ENCODE measurements at places on chromosomes 12 and 14.

- no peak for DNase-seq
These were observed 43.1 kb downstream of the DNAH10 start for GRCh38 chr12:123805173-123805572.

DNA sequence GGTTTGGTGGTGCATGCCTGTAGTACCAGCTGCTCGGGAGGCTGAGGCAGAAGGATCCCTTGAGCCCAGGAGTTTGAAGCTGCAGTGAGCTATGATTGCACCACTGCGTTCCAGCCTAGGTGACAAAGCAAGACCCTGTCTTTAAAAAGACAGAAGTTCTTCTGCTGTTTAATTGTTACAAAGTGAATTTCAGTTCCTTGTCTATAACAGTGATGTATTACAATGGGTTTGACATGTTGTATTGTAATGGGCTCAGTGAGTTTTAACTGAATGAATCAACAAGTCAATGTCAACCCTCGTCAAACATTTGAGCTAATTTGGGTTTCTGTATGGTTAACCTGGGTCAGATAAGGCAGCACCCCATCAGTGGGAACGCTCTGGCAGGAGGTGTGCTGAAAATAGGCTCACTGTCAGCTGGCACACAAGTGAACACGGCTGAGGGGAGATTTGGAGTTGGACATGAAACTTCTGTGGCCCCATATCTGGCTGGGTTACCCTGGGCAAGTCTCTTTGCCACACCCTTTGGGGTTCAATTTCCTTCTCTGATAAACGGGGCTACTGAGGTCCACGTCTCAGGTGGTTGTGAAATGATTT lies 14.0 kb upstream of the TRPV4 start:
- DNase-seq, result no peak

GRCh38 chr12:24838531-24838950 lies 110.4 kb downstream of the BCAT1 start:
- DNase-seq, result no peak

DNA sequence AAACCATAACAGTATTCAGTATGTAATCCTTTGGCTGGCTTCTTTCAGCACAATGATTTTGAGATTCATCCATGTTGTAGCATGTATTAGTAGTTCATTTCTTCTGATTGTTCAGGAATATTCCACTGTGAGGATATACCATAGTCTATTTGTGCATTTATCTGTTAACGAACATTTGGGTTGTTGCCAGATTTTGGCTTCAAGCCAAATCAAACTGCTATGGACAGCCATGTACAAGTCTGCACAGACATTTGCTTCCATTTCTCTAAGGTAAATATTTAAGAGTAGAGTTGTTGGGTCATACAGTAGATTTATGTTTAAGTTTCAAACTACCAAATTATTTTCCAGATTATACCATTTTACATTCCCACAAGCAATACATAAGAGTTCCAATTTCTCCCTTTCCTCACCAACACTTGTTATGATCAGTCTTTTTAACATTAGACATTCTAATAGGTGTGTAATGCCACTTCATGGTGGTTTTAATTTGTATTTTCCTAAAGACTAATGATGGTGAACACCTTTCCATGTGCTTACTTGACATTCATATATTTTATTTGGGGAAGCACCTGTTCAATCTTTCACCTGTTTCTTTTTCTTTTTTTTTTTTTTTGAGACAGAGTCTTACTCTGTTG lies 56.6 kb downstream of the ZFYVE21 start:
- DNase-seq, result no peak

DNA sequence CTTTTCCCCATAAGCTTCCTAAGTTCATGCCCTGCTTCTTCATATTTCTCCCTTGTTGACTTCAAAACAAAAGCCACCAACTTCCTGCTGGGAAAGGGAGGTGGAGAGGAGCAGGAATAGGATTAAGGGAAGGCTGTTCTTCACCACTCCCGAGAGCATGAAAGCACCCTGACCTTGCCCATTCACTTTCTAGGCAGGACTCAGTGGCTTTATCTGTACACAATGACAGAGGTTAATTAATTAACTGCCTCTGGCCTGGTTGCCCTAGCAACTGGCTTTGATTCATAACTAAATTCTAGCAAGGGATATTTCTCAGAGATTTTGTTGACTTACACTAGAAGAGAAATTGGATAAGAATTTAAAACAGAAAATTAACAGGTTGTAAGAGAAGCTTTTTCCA lies 396.8 kb downstream of the RPS29 start:
- no peak for DNase-seq

DNA sequence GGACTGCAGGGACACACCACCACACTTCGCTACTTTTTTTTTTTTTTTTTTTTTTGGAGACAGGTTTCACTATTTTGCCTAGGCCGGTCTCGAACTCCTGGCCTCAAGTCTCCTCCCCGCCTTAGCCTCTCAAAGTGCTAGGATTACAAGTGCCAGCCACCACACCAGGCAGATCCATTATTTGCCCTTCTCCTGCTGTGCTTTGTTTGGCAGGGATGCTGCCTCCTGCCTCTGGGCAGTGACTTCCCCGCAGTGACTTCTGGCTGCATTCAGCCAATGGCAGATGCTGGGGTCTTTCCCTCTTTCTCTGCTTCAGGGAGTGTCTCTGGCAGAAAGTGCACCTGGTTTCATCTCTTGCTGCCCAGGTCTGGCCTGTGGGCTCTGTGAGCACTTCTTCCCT lies 6.7 kb upstream of the MORN3 start:
- no peak for DNase-seq

DNA sequence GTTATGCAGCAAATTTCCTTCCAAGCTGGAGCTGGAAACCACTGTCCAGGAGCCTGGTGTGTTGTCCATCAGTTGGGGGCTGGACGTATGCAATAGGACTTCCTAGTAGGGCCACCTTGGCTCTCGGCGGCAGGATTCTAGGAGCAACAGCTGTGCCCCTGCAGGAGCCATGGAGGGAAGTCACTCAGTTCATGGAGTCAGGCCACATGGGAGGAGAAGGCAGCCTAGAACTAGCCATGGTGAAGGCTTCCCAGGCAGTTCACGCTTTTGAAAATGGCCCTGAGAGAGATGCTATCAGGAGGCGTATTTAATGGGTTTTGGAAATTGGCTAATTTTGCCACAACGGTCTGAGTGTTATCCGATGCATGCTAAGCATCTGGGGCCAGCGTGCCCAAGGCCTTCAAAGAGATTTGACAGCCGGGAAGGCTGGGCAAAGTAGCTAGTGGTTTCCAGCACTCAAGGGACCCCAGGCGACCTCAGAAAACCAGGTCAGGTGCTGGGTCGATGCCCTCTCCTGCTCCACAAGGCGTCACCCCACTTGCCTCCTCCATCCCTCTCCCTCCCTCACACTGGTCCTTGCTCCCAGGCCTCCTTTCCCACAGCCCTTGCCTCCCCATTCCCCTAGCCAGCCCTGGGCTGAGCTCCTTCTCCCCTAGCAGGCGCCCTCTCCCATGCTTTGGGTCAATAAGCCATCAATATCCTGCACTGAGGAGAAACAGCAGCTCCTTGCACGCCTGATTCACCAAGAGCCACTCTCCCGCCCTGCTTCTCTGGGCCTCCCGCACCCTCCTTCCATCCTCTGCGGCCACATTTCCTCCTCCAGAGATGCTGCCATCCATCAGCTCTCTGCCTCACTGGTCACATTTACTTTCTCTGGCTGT lies 30.9 kb upstream of the SYNDIG1L start:
- no peak for DNase-seq

DNA sequence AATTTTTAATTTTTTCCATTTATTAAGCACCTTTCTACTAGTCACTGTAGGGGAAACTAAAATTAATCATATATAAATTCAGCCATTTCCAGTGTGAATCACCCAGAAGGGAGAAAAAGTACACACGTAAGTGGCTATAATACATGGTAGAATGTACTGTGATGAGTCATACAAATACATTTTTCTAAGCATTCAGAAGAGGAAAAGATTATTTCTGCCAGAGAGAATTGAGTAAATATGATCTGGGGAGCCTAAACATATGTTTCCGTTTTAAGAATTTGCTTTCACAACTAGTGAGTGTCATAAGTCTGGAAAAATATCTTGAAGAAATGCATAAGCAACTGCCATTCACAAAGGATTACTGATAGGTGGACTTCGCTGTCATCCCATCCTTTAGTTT lies 102.8 kb downstream of the TGFB3 start:
- DNase-seq, result no peak

GRCh38 chr12:18851271-18851670 lies 113.4 kb downstream of the CAPZA3 start:
- no peak for DNase-seq

DNA sequence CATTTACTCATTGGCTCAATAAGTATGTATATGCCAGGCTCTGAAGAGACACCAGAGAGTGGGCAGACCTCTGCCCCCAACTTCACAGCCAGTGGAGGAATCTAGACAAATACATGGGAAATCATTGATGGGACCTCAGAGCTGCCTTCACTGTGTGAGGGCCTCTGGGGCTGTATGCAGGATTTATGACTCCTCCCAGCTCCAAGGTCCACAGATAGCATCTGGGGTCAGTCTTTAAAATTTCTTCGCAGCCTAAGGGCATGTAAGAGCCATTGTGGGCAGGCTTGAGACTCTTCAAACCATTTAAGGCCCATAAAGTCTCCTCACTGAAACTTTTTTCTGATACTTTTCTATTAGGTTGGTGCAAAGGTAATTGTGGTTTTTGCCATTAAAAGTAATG lies 125.5 kb downstream of the SPTSSA start:
- DNase-seq, result no peak

GRCh38 chr12:127963933-127964332 lies 303.0 kb upstream of the TMEM132C start:
- no peak for DNase-seq

- DNase-seq, result no peak
These were observed 11.6 kb downstream of the FBXW8 start for GRCh38 chr12:116922194-116922897.

GRCh38 chr14:60505448-60505847 lies 3.5 kb upstream of the SIX6 start:
- no peak for DNase-seq

DNA sequence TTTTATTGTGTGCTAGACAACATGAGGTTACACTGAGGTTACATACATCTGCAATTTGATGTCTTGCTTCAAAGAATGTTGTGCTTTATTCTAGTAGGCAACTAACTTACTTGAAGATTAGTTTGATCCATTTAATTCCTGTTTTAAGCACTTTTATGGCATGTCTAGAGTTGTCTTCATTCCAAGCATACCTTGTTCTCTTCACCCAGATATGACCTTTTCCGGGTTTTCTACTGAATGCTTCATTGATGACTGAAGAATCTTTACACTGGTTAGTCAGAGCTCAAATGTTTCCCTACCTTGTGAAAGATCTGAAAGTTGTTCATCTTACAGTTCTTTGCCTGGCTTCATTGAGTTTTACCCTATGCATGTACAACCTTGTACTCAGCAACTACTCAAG lies 274.0 kb upstream of the KITLG start:
- DNase-seq, result no peak

- DNase-seq, result no peak
These were observed 68.5 kb downstream of the NKX2-1 start for GRCh38 chr14:36451310-36452065.

- no peak for DNase-seq
These were observed 34.0 kb downstream of the TCHP start for GRCh38 chr12:109934026-109934425.

- DNase-seq, result no peak
These were observed 22.1 kb downstream of the LGMN start for GRCh38 chr14:92726135-92726932.

GRCh38 chr12:25705261-25705660 lies 152.2 kb upstream of the LMNTD1 start:
- no peak for DNase-seq

- no peak for DNase-seq
These were observed 21.8 kb upstream of the EGLN3 start for GRCh38 chr14:33972583-33973081.

DNA sequence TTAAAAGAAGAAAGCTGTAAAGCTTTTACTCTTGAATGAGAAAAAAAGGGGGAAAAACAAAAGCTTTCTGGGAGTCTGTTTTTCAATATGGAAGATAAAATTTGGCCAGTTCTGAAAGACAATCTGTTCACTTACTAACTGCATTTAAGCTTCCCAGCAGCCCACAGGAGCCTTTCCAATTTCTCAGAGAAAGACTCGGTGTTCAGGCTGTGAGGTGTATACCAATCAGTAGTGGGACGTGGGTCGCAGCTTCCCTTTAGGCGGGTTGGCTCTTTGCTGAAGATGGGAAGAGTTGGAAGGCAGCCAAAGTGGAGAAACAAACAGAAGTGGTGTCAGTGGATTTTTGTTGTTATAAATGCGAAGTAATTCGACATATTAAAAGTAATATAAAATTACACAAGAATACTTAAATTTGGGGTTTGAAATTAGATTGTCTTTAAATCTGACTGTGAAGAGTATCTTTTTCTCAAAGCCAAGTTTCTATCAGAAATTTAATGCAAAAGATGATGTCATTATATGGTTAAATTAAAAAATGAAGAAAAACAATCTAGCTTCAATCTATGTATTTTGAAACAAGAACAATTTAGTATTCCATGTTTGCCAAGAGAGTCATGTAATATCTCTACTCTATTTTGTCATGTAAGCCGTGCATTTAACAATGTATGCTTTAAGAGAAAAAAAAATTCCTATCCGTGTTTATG lies 590.2 kb upstream of the ATXN7L3B start:
- no peak for DNase-seq

Data from liver (tissue), 10 donors.